ENCODE measurements at places on chromosomes 7 and 10.

GRCh38 chr10:45550903-45551786, 121.4 kb downstream of the ZFAND4 start:
- DNase-seq, result no peak

DNA sequence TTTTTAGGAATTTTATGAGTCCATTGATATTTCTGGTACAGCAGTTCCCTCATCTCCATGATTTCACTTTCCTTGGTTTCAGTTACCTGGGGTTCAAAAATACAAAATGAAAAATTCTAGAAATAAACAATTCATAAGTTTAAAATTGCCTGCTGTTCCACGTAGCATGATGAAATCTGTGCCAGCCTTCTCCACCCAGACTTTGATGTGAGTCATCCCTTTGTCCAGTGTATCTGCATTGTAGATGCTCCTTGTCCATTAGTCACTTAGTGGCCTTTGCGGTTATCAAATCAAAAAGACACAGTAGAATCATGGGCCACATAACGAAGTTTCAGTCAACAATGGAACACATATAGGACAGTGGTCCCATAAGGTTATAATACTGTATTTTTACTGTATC, 286.9 kb downstream of the PTEN start:
- no peak for DNase-seq

DNA sequence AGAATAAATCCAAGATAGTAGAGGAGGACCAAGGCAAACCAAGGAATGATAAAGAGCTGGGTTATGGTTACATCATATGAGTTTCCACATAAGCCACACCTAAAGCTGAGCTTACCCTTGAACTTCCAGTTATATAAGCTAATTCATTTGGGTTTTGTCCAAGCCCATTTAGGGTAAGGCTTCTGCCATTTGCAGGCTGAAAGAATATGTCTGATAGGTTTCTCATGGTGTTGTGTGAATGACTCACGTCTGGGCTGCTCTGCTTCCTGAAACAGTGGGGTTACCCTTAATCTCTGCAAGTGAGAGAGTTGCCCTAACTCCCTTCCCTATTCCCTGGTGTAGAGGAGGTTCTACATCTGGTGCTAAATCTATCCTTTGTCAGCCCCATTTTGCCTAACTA, 60.8 kb downstream of the PTTG1IP2 start:
- no peak for DNase-seq

- no peak for DNase-seq
Observed at GRCh38 chr7:149776289-149776688, 2.9 kb upstream of the ZNF467 start.

GRCh38 chr7:40120020-40120419, 14.4 kb downstream of the MPLKIP start:
- no peak for DNase-seq

GRCh38 chr7:7293092-7293491, 110.7 kb downstream of the C1GALT1 start:
- DNase-seq, result no peak
